NCI-H226 (cell line): ENCODE measurements at places on chromosomes 1 and 21.

- no peak for DNase-seq
Observed at GRCh38 chr1:221637641-221638041, 104.2 kb downstream of the DUSP10 start.

DNA sequence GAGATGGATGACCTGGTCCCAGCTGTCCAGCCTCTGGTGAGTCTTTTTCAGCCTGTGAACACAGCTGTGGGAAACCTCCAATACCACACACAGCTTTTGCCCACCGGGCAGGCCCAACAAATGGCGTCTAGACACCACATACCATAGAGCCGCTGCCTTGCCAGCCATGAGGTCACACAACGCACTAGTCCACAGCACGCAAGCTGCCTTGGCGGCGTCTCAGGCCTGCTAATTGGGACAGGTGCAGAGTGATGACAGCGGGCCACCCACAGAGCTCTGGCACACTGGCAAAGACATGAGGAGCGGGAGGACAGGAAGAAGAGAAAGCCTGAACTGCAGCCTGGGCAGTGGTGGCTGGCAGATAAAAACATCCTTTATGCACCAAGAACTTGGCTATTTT is 125.5 kb downstream of the ADAMTS1 start:
- no peak for DNase-seq

DNA sequence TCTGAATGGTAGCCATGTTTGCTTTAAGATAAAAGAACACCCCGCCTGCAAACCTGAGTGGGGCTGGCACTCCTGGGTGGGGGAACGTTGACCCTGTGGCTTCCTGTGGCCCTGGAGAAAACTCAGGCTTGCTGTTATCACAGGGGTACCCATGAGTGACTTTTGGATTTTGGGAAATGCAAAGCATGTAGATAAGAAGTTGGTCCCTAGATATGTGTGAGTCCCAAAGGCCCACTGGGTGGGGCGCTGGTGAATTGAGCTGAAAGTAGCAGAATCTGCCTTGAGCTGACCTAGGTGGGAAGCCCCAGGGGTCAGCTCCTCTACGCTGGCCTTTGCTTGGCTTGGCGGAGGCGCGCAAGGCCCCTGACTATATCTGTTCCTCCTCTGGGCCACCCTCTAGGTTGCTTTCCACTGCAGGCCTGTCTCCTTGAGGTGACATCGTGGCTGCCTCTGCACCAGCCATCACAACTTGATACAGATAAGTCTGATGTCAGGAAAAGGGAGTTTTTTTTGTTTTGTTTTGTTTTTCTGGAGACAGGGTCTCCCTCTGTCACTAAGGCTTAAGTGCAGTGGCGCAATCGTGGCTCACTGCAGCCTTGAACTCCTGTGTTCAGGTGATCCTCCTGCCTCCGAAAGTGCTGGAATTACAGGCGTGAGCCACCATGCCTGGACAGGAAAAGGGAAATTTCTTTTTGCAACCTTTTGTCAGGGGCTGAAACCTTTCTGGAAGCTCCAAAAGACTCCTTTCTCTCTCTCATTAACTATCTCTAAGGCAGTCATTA is 72.2 kb downstream of the AGPAT3 start:
- DNase-seq, result no peak

- peak; percentile 2 for DNase-seq
Observed at GRCh38 chr1:70518106-70518505, 107.0 kb downstream of the CTH start.

DNA sequence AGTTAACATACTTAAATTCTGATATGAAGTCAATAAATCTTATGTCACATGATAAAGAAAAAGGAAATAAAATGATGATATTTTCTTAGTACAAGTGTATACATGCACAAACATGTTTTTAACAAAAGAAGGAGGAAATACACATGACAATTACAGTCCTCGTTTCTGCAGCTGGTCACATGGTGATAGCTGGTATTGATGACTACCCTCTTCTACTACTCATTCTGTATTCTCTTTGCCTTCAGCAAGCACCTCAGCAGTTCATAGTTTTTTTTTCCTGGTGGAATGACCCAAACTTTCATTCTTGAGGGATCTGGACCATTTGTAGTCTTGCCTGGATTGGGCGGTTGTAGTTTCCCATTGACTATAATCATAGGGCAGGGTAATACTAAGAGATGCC is 64.4 kb upstream of the CFAP126 start:
- no peak for DNase-seq

DNA sequence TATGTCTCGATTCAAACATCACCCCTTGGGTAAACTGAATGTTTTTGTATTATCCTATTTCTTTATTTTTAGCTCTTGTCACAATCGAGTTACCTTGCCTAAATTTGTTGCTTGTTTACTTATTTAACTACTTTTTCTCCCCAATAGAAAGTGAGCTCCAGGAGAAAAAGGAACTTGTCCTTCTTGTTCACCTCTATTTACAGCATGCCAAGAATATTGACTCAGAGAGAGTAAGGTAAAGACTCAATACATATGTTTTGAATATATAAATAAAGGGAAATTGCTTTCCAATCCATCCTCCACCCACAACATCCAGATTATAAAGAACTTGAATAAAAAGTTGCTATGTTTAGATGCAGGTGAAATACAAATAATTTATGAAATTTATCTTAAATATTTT is 107.3 kb upstream of the PDC start:
- DNase-seq, result no peak

GRCh38 chr1:180252638-180253536 is 22.8 kb downstream of the LHX4 start:
- peak; percentile 46 for DNase-seq

- DNase-seq, result no peak
Observed at GRCh38 chr1:101382135-101382534, 145.3 kb downstream of the S1PR1 start.

DNA sequence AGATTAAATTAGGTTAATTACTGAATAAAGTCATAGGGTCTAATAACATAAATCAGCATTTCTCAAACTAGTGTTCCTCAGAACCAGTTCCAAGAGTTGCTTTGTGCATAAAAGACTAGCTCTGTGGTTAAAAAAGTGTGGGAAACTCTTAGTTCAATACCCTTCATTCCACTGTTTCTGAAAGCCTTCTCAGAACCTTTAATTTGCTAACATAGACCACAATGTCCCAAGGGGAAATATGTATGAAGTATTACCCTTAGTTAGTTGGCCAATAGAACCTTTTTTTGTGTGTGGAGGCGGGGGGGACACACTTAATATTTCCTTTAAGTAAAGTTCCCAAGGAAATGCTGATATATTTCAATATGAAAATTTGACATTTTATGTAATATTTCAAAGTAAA is 20.4 kb downstream of the ODF2L start:
- DNase-seq, result no peak

DNA sequence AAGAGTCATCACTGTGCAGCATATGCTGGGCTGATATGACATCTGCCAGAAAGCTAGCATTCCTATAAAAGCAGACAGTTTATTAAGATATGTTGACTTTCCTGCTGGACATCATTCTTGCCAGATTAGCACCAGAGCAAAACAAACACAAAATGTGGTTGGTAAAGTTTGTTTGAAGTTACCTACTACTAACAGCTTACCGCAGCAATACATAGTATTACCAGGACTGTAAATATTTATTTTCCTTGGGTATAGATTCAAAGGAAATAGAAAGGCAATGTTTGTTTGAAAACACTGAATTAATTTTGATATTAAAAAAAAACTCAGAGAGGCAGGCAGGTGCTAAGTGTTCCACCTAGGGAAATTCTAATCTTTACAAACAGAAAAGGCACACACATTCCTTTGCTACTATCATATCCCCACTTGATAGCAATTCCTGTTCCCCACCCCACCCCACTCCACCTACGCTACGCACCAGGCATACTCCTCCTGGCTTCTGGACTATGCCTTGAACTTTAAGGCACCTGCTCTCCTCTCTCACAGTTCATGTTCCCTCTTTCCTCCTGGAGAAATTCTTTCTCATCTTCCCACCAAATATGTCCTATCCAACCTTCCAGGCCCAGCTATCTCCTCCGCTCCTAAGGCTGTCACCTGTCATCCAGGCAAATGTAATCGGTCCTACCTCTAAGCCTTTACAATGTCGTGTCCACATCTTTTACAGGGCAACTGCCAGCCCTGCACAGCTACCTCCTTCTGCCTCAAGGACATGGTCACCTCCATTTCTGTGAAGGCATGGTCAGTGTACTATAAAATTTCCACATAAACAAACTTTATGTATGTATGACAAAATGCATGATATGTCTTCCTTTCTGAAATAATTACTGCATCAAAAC is 34.7 kb downstream of the PTPN14 start:
- no peak for DNase-seq

DNA sequence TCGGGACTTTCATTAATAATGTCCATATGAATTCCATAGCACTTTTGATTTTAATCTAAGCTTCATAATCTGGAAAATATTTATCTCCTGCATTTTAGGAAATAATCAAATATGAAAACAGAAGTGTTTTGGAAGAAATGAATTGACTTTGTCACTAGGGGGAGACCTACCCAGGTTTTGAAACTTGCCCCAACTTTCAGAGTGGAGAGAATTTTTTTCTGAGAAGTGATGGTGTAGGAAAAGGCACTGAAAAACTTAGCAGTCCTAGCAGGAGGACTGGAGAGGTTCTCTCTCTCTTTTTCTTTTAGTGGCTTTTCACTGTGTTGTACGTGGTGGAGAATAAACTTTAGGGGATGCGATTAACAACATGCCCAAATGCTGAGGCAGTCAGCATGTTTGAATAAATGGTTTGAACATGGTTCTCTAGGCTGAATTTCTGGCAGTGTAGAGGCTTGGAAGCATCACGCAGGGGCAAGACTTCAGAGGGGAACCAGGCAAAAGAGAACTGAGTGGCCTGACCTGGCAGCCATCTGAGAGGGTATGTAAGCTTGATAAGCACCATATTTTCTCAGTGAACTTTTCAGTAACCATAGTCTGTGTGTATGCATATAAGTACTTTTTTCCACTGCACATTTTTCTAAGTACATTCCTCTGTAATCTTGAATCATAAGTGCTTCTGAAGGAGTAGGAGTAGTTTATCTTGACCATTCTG is 68.3 kb upstream of the NEK7 start:
- DNase-seq, result peak; percentile 75

- DNase-seq, result no peak
Observed at GRCh38 chr21:33810766-33811165, 104.8 kb downstream of the ATP5PO start.

GRCh38 chr21:27796106-27796505 is 829.2 kb upstream of the ADAMTS5 start:
- no peak for DNase-seq

DNA sequence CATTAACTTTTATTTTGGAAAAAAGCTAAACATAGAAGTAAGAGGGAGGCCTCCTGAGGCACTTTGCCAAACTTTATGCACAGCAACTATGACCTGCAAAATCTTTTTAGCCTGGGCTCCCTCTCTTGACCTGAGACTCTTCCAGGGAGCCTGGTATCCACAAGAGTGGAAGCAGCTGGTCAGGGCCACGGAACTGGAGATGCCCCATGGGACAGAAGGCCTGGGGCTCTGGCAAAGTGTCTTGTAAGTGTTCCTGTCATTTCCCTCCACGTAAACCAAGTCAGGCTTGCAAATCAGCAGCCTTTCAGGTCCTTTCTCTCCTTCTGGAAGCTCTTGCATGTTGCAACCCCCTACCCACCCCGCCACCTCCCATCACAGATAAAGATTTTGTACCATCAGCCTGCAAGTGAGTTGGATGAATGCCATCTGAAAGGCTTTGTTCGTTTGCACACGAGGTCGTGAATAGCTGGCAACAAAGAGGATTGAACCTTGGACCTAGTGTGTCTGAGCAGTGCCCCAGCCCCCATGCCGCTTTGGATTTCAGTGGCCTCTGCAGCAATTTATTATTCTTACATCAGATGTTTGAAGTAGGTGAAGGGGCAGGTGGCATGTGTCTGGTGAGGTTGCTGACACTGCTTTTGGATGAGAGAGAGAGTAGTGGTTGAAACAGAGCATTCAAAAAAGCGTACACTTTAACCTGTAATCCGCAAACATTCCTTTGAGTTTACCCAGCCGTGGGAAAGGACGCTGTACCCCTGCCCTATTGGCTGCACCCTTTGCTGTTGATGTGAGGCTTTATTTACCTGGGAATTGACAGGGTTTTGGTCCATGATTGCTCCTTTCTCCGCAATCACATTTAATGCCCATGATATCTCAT is 91.6 kb downstream of the GALNT2 start:
- no peak for DNase-seq

DNA sequence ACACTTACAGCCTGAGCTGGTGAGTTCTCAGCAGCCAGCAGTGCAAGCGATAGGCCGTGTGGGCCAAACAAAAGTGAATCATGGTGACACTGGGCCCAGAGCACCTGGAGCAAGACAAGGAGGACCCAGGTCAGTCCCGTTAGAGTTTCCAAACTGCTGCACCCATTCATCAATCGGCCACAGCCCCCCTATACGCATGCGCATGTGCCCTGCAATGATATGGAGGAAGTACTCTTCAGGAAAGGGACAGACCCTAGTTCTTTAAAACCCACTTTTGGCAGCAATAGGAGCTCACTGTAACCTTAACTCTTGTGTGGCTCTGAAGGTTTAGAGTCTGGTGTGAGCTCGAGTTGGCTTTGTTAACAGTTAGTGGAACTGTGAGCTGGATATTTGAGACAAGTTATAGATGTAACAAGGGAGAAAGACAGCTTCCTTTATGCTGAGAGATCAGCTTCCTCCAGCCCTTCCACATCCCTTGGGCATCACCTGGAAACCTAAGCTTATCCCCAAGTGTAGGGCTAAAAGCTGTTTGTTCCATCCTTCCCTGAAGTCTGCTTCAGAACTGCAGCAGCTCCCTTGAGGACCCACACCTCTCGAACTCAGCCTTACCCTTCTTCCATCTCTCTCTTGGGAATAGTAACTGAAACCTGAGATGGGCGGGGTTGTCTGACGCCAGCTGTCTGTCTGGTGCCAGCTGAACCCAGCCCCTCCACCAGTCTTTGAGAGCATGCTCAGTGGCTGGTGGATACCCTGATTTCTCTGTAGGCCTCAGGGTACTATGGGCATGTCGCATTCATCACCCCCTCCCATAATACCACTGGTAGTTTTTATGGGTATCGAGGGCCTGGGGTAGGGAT is 17.7 kb downstream of the NMNAT1 start:
- peak; percentile 46 for DNase-seq

DNA sequence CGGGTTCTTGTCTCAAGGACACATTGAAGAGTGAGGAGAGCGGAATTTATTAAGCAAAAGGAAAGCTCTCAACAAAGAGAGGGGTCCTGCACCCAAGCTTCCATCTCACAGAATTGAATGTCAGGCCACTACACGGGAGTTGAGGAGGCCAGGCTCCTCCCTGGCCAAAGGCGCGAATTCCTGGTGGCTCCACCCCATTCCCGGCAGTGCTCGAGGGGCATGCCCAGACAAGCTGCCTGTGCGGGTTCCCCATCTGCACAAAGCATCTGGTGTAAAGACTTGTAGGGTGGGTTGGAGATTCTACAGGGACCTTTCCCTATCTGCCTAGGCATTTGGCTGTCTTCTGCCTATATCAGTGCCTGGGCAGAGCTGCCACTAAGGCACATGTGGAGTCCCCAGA is 648.5 kb upstream of the PKN2 start:
- no peak for DNase-seq

DNA sequence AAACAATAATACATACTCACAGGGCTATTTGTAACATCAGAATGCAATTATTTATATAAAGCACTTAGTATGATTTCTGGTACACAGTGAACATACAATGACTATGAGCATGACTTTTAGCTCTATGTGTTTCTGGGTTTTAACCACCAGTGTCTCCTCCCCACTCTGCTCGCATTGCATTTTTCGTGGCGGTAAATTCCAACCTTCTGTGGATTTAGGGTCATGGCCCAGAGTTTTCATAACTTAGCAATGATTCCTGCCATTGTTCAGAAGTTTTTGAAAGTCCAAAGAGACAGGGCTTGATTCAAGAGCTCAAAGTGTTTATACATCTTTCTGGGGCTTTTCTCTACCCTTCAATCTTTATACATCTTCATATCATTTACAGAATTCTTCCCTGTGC is 191.3 kb downstream of the BACH1 start:
- DNase-seq, result no peak

GRCh38 chr1:98045211-98045766 is 124.5 kb upstream of the DPYD start:
- no peak for DNase-seq
